ENCODE measurements at places on chromosomes 2 and 18. TPM values are rescaled to one million over a fixed set of nuclear protein-coding genes. Genes with fewer than 3 reads are reported as not detected.

BCL11A gene
- 59.3 TPM for total RNA-seq

OTOS gene
- total RNA-seq, result not detected

RIT2 gene
- 2.5 TPM for total RNA-seq

PAX8 gene
- total RNA-seq, result not detected

IL18RAP gene
- total RNA-seq, result not detected

AKAIN1 gene
- total RNA-seq, result not detected

GRCh38 chr2:85737481-85737880, 16.3 kb upstream of the ATOH8 start:
- no peak for DNase-seq

- DNase-seq, result no peak
Measured at GRCh38 chr2:73089270-73090030, 17.9 kb upstream of the SFXN5 start.

DNA sequence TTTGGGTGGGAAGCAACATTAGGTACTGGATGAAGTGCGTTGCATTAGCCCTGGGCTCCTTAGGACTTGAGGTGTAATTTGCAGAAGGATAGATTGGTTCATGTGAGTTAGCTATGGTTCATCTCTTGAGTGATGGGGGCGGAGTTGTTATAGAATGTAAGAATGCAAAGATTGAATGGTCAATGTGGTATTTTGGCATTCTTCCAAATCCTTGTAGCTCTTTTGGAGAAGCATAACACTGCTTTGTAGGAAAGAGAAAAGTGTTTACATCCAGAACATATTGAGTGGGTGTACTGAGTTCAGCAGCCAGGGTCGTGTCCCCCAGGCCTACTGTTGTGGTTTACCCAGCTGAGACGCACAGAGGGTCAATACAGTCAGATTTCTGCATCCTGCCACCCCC, 173.5 kb downstream of the FMNL2 start:
- DNase-seq, result no peak

DNA sequence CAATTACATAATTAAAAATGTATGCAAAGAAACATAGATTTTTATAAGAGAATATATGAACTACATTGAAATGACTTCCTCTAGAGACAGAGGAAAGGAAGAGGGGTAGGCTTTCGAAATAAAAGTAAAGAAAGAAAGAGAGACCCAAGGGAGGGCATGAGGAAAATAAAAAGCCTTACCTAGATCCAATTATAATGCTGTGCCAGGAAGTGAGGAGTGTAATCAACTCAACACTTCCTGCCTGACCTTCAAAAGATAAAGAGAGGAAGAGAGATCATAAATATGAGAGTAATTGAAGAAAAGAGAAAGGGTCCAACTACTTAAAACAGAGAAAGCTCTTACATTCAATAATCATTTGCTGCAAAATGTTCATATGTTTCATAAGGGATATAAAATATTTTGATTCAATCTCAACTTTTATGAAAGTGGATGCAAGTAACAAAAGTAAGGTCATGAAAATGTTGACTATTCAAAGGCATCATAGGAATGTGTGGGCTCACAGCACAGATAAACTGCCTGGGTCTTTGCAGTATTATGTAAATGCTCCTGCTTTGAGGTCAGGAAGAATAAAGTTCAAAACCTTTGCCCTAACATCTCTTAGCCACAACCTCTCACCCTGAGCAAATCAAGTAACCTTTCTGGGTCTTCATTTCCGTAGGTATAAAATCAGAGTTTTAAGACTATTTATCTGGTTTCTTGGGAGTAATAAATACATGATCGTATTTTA, 1237.7 kb downstream of the LRP1B start:
- DNase-seq, result no peak

GRCh38 chr2:95231723-95232122, 24.4 kb downstream of the ZNF892 start:
- DNase-seq, result peak; percentile 66

GRCh38 chr2:36633470-36634092, 35.6 kb upstream of the FEZ2 start:
- DNase-seq, result no peak

DNA sequence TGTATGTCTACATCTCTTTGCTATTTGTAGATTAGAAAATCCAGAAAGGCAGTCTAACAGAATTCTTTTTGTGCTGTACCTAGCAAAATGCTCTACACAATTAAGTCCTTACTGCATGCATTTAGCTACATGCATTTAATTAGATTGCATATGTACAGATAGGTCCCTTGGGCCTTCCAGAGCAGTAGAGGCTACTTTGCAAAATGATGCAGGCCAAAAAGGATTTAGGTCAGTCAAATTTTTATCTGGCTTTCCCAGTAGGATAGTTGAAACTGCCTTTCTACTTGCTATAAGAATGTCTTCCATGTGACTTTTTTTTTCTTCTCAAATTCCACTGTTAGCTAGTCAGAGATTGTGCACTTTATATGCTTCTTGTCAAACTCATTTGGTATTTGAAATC, 19.3 kb downstream of the GALNT13 start:
- no peak for DNase-seq

GRCh38 chr2:199469514-199470360, 12.0 kb upstream of the SATB2 start:
- peak; percentile 54 for DNase-seq

- no peak for DNase-seq
Measured at GRCh38 chr2:119706221-119706620, 27.2 kb downstream of the TMEM177 start.

- DNase-seq, result no peak
Measured at GRCh38 chr2:224248944-224249371, 152.9 kb downstream of the FAM124B start.

DNA sequence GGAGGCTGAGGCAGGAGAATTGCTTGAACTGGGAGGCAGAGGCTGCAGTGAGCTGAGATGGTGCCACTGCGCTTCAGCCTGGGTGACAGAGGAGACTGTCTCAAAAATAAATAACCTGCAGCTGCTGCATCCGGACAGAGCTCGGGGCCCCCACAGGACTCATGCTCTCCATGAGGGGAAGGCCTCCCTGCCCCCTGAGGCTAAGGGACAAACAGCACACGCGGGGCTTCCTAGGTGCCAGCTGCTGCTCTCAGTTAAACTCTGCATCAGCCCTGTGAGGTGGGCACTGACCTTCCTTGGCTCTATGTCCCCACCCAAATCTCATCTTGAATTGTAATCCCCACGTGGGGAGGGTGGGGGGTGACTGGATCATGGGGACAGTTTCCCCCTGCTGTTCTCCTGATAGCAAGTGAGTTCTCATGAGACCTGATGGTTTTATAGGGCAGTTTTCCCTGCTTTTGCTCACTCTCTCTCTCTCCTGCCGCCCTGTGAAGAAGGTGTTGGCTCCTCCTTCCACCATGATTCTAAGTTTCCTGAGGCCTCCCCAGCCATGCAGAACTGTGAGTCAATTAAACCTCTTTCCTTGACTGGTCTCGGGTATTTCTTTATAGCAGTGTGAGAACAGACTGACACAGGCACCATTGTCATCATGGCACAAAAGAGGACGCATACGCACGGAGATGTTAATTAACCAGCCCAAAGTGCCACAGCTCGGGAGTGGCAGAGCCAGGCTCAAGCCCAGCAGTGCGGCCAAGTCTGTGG, 49.9 kb upstream of the TAF1B start:
- DNase-seq, result no peak

- no peak for DNase-seq
Measured at GRCh38 chr2:114685102-114685501, 242.7 kb downstream of the DPP10 start.

- DNase-seq, result no peak
Measured at GRCh38 chr2:222730366-222730999, 59.0 kb downstream of the MOGAT1 start.

DNA sequence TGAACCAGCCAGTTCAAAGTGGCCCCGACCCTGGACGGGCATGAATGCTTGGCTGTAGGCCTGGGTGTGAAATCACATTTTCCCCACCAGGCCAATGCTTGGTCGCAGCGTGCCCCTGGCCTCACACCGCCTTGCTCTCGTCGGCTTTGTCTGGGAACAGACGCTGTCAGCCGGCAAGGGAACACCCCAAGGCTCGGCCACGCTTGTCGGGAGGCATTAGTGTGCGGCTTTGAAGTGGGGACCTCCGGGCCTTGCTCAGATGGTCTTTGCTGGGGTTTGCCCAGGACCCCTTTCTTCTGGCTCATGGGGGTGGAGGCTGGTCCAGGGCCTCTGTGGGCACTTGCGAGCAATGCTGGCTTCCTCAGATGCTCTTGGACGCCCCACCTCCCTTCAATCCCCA, 79.1 kb downstream of the INHBB start:
- DNase-seq, result no peak

DNA sequence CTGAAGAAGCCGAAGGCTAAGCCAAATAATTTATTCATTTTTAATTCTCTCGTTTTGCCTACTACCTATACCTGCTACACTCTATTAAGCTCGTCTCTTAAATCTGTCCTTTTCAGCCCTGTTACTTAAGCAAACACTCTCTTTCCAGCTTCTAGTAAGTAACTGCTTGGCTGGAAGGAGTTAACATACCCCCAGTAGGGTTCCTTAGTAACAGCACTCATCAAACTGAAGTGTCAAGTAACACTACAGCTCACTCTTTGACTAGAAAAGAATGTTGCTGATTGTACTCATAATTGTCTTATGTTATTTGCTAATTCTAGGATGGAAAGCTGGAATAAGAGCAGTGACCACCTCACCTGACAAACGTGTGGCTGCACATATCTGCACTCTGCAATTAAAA, 120.0 kb upstream of the SCN7A start:
- no peak for DNase-seq

- no peak for DNase-seq
Measured at GRCh38 chr2:70467831-70468779, 85.5 kb downstream of the TGFA start.

GRCh38 chr2:112138159-112139032, at the start of gene FBLN7:
TSS of gene FBLN7 (plus strand) at chr2:112138385. CDS start at chr2:112138656, 271 bp downstream.
- no peak for DNase-seq

DNA sequence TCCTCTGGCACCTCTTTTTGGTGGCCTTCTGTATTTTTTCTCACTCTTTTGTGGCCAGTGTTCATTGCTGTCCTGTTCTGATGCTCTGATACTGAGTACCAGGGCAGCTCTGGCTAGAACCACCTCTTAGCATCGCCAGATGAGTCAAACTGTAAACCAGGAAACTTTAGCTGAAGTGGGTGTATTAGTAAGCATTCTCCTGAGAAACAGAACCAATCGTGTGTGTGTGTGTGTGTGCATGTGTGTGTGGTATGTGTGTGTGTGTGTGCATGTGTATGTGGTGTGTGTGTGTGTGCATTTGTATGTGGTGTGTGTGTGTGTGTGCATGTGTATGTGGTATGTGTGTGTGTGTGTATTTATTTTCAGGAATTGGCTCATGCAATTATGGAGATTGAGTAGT, 166.3 kb upstream of the SKOR2 start:
- DNase-seq, result no peak

DNA sequence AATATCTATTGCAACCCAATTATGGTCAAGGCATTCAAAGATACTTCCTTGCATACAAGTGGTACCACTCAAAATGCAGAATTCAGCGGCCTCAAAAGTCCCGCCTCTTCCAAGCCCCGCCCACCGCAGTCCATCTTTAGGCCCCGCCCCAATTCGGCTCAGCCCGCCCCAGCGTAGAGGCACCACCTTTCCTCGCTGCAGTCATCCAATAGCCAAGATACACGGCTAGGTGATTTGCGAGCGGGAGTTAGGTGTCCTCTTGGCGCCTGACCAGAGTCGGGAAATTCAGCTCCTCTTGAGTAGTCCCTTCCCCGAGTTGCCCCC, 431 bp upstream of the SEC11C start:
- peak; percentile 57 for DNase-seq

- no peak for DNase-seq
Measured at GRCh38 chr18:58842978-58843687, 21.5 kb upstream of the ZNF532 start.

DNA sequence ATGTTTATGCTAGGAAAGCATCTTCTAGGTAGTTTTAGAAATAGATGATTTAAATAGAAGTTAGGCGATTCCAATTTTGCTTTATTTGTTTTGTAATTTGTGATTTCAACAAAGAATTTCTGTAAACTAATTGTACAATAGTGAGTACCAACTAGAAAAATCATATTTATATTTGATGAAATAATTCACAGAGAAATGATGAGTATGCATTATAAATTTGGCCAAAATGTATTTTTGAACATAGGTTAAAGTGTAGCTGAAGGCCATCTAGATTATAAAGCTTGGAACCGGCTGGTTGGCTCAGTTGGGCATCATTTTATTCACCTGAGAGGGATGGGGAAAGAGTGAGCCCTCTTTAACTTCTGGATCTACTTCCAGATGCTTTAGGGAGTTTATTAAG, 50.4 kb downstream of the GPD2 start:
- no peak for DNase-seq

DNA sequence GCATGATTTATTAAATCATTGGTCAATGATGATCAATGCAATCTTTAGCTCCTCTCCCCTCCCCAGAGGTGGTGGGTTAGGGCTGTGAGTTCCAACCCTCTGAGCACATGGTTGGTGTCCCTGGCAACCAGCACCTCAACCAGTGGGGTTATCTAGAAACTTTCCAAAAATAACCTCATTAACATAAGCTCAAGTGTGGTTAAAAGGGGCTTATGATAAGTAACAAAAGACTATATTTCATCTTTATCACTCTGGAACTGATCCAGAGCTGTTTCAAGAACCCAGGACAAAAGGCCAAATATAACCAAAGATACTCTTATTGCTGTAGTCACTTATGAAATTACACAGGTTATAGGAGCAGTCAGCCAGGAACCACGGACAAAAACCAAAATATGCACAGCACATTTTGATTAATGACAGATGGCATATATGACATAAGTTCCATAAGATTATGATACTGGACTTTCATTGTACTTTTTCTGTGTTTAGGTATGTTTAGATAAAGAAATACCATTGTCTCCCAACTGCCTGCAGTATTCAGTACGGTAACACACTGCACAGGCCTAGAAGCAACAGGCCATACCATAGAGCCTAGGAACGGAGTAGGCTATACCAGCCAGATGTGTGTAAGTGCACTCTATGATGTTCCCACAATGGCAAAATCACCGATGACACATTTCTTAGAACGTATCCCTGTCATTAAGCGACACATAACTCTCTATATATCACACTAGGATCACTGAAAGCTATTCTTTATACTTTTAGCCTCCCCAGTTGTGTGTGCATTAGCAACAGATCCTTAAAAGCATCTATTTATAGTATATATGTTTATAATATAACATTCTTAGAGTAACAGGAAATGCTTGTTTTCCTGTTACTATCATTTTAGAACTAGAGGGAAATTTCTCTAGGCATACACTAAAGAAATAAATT, 31.9 kb downstream of the KIDINS220 start:
- no peak for DNase-seq

GRCh38 chr2:68603059-68603458, 40.3 kb upstream of the PROKR1 start:
- no peak for DNase-seq

GRCh38 chr2:174281736-174282135, 33.4 kb upstream of the OLA1 start:
- DNase-seq, result no peak

DNA sequence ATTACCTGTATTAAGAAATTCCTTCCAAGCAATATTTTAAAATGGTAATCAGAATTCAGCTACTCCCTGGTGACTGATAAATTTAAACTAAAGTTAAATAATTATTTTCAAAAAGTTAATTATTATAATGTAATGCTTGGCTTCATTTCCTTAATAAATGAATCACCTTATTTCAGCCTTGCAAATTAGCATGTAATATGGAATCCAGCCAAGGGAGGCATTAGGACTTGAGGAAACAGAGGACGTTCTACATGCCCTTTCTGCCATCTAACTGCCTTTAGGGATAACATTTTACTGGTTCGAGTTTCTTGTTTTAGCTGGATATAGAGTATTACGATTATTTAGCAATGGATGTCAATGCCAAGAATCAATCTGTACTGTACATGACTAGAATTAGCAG, 636.3 kb downstream of the TSN start:
- no peak for DNase-seq

Measured in H1 (cell line).